Motor neuron (in vitro differentiated cells): ENCODE measurements at places on chromosomes 12 and 14.
A peak's percentile ranks its signal among the peaks of the same experiment; 100 is the strongest.

DNA sequence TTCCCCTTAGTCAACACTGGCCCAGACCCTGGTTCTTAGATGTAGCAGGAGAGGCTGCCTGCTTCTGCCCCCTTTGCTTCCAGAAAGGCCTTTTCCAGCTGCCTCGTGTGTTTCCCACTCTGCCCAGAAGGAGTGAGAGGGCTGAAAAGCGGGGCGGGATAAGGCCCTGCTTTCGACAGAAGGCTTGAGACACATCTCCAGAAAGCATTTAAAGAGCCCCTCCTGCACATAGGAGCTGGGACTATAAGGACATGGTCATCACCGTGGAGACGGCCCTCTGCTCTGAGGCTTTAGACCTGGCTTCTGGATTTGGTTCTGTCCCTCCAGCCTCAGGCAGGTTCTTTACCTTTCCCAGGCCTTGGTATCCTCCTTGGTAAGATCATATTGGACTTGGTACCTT, 11.9 kb downstream of the CALM1 start:
- peak; percentile 36 for ATAC-seq

DNA sequence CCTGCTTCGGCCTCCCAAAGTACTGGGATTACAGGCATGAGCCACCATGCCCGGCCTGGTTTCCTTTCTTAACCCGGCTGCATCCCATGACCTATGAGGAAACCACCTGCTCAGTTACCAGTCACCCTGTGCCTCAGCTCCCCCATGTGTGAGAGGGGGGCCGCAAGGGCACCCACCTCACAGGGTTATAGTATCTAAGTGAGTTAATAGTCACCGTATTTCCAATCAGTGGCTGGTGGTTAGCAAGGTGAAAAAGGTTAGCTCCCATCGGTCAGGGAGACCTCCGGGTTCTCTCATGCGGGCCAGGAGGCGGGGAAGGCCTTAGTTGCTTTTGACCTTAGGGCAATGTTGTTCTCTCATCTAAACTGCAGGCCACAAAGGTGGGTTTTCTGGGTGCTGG, 6.7 kb downstream of the LRP1 start:
- no peak for ATAC-seq

GRCh38 chr14:61710853-61711817, 15.8 kb downstream of the HIF1A start:
- no peak for ATAC-seq

- ATAC-seq, result no peak
These were observed 451.7 kb downstream of the NPAS3 start for GRCh38 chr14:33390335-33390734.

GRCh38 chr12:127175361-127175760, 1091.6 kb upstream of the TMEM132C start:
- ATAC-seq, result no peak

GRCh38 chr14:72945356-72946027, 19.2 kb downstream of the DCAF4 start:
- ATAC-seq, result no peak

- peak; percentile 24 for ATAC-seq
These were observed 1014.1 kb downstream of the TMTC2 start for GRCh38 chr12:83700838-83701237.

- ATAC-seq, result no peak
These were observed 250.9 kb downstream of the ADGRD1 start for GRCh38 chr12:131204416-131205274.

DNA sequence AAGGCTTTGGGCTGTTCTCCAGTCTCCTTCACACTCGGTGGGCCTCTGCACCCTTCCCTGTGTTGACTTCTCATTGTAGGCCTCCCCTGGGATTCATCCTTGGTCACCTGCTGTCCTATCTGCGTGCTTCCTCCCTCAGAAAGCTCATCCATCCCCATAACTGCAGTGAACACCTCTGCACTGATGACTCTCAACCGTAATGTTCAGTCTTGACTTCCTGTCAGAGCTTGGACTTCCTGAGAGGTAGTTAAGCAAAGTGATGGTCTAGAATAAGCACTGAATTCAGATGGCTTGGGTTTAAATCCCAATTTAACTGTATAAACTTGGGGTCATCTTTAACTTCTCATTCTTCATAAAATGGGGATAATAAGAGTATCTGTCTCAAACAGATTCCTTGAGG, 13.6 kb upstream of the MDM1 start:
- ATAC-seq, result no peak

GRCh38 chr12:75792687-75793086, 238.9 kb downstream of the PHLDA1 start:
- no peak for ATAC-seq

GRCh38 chr12:62272936-62273552, 12.8 kb downstream of the USP15 start:
- ATAC-seq, result no peak

DNA sequence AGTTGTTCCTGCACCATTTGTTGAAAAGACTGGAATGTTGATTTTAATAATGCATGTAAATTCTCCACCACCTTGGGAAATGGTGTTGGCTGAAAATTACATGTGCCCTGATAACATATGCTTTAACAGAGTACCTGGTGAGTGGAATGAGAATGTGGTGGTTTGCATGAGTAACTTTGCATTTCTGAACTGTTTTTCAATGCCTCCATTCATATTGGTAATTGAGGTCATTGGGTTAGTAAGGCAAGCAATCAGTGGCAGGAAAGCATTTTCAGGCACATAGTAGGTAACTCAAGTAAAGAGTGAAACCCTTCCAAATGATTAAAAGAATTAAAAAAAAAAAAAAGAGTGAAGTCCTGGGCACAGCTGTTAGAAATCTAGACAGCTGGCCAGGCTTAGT, 32.2 kb upstream of the BICD1 start:
- no peak for ATAC-seq

GRCh38 chr14:34937442-34937841, 45.4 kb upstream of the SRP54 start:
- no peak for ATAC-seq

GRCh38 chr12:92898755-92899154, 30.3 kb downstream of the EEA1 start:
- ATAC-seq, result no peak

GRCh38 chr12:93901739-93902138, 224.6 kb downstream of the CRADD start:
- ATAC-seq, result no peak

GRCh38 chr14:61145903-61146481, 135.1 kb downstream of the TMEM30B start:
- no peak for ATAC-seq

DNA sequence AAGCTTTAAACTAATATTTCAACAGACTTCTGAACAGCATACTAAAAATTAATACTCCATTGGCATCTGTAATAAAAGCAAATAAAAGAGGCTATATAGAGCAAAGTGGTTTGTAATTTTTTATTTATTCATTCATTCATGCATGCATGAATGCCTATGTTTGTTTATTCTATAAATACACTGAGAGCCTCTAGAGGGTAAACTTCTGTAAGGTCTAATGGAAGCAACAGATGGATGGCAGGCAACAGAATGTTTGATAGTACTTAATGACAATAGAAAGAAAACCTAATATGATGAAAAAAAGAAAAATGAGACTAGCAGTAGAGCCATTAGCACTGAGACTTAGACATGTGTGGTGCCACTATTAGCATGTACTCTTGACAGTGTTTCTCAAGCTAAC, 253.1 kb downstream of the CCDC91 start:
- ATAC-seq, result no peak

- ATAC-seq, result no peak
These were observed 312.3 kb downstream of the RAD51B start for GRCh38 chr14:68131907-68132306.

- no peak for ATAC-seq
These were observed 3.5 kb downstream of the RSRC2 start for GRCh38 chr12:122523280-122523679.

DNA sequence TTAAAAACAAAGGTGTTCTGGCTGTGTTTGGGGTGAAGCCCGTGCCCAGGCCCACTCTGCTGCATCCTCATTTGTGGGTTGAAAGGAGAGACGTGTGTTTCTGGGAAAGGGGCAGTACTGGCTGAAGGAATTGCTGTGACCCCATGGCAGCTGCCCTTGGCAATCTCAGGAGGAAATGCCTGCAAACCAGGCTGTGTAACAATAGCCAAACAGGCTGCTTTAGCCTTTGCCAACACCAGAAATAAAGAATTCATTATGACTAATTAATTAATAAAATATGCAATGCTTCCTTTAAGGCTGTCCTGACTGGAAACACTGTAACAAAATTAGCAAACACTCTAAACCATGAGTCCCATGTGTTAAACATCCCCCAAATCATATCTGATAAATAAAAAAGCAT, 53.0 kb upstream of the KRR1 start:
- no peak for ATAC-seq

- no peak for ATAC-seq
These were observed 683.4 kb downstream of the TMEM121 start for GRCh38 chr14:106209755-106210154.

GRCh38 chr14:61051051-61051450, 70.0 kb downstream of the SLC38A6 start:
- ATAC-seq, result no peak

DNA sequence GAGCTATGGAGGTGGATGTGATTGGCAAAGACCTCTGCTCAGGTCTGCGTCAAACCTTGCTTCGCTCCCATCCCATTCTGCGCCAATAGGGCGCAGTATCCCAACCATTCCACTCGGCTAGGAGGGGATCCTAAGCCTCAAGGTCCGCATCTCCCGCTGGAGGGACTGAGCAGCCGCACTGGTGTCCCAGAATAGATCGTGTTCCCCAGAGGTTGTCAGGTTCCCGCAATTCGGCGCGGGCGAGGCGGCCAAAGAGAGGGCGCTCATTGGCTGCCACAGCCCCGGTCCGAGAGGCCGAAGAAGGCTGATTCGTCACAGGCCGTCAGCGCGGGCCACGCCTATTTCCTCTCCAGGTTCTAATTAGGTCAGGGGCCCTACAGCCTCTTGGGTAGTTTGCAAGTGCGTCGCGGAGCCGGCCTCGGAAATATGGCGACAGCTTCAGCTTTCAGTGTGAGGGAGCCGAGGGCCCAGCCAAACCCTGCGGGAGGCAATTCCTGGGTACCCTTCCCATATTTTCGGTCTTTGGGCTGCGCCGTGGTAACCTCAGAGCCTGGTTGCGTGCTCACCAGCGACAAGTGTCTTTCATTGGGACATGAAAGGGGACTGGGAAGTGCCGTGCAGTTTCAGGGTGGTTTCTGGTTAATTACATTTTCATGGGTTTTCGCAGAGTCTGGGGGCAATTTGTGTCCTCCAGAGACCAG, 5.0 kb downstream of the OR10AD1 start:
- ATAC-seq, result peak; percentile 86

GRCh38 chr12:83198291-83199015, 511.7 kb downstream of the TMTC2 start:
- ATAC-seq, result no peak

DNA sequence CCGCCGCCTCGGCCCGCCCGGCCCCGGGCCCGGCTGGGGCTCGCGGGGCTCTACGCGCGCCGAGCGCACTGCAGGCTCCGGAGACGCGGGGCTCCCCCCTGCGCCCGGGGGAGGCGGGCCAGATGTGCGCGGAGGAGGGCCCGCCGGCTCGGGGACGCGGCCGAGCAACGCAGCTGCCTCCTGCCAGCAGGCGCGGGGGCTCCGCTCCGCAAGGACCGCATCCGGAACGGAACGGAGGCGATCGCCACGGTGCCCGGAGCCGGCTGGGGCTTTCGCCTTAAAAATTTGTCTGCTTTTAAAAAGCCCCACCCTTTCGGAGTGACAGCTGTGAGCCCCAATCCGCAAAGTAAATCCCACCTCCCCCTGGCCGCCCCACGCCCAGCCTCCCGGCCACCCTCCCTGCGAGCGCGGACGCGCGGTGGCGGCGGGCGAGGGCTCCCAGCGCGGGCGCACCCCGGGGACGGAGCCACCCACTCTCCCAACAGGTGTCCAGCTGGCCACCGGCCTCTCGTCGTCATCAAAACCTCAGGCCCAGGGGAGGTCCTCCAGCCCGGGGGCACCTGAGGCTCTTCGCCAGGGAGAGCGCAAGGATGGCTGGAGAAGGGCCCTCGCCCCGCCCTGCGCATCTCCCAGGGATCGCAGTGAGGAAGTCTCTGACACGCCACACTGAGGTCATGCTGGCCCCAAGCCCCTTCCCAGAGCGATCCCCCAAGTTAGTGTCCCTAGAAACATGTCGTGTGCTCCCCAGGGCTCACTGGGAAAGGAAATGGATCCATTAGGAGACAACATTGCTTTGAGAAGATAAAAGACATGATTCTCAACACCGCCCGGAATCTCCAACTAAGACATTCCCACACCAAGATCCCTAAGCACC, at the start of gene TMEM132D:
TSS of gene TMEM132D (minus strand) at position 70 of the 874 bp plus-strand sequence.
- no peak for ATAC-seq

- no peak for ATAC-seq
These were observed 9.7 kb downstream of the CEP170B start for GRCh38 chr14:104874571-104875411.

GRCh38 chr14:84535976-84536375, 994.0 kb upstream of the FLRT2 start:
- ATAC-seq, result no peak

DNA sequence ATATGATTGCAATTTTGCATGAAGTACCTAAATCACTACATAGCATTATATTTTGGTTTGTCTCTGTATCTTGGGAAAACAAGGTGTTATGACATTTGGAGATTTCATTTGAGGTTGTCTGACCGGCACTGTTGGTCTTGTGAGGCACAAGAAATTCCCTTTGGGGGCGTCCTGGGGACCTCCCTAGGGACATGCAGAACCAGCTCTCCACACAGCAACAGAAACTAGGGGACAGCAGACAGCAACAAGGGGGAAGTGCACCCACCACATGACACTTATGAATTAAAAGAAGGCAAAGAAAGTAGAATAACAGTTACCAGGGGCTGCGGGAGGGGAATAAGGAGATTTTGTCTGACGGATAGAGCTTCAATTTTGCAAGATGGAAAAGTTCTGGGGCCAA, 14.4 kb downstream of the DDX54 start:
- ATAC-seq, result no peak

DNA sequence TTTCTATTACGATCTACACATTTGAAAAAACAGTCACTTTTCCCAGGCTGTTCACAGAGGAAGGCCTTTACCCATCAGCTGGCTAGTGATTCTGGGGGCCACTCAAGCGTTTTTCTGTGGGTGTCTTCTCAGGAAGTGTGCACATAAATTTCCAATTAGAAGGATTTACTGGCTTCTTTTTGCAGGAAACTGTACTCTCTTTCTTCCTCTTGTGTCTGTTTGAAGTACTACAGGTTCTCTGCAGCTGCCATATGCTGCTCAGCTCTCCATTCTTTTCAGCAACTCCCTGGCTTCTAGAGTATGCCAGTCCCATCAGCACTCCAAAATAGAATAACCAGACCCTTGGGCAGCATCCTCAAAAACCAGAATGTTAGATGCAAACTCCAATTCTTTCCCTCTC, 110.4 kb upstream of the NAV3 start:
- no peak for ATAC-seq

- ATAC-seq, result peak; percentile 34
These were observed 368.6 kb downstream of the DAD1 start for GRCh38 chr14:22220427-22220826.
